AG04450 (cell line): ENCODE measurements at places on chromosomes 2 and 18.
A peak's percentile ranks its signal among the peaks of the same experiment; 100 is the strongest.

DNA sequence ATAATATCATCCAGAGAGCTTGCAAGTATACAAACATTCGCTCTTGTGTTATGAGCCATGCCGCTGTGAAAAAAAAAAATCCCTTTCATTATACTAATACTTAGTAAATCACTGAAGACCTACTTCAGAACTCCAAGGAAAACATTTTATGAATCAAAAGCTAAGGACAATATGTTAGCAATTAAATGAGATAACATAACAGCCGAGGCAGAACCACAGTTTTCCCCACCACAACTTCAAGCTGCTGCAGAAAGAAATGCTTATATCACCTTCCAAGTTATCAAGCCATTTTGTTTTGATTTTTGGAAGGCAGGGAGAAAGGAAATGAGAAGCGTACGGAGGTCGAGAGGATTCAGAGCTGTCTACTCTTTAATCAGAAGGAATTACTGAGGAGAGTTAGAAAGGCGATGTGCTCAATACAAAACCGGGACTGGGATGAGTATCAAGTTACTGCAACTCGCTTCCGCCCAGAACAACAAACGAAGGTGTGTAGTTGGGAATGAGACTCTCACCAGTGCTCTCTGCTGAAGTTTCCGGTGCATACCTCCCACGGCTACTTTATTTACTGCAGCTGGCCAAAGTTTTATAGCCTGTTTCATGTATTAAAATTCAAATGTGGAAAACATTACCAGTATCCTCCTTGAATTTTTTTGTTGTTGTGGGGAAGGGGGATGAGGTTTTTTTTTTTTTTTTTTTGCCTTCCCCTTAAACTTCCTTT lies 292.2 kb upstream of the CCDC68 start:
- no peak for DNase-seq

DNA sequence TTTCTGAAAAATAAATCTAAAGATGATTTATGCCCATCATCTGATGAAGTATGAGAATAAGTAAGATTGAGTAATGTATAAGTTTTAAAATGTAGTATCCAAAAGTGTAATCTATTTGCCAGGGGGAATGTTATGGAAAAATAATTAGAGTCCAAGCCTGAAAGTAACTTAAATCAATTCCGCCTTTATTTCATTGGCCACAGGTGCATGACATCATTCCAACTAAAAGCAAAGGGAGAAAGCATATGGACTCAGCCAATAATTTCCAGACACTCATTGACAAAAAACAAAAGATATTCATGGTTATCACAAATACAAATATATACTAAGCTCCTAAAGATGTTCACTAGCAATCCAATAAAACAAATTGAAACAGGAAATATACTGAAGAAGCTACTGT lies 752.6 kb upstream of the TMEFF2 start:
- DNase-seq = no peak

GRCh38 chr2:135991861-135992260 lies 6.4 kb upstream of the DARS1 start:
- no peak for DNase-seq

GRCh38 chr18:11064106-11064505 lies 85.3 kb downstream of the PIEZO2 start:
- DNase-seq = no peak

DNA sequence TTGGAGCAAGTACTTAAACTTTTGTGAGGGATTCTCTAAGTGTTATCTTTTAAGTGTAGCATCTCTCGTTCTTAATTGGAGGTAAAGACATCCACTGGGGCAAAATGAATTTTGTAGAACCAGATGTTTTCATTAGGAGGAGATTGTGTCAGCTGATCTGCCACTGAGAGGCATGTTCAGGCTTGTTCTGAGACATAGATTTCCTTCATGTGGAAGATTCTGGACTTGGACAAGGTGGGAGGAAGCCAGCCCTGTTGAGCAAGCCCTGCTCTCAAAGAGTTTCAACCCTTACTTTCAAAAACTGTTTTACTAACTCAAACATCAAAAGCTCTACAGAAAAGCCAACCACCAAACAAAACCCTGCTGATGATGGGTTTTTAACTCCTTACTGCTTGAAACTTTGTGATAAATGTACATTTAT lies 6.5 kb downstream of the MAP4K4 start:
- peak; percentile 66 for DNase-seq

DNA sequence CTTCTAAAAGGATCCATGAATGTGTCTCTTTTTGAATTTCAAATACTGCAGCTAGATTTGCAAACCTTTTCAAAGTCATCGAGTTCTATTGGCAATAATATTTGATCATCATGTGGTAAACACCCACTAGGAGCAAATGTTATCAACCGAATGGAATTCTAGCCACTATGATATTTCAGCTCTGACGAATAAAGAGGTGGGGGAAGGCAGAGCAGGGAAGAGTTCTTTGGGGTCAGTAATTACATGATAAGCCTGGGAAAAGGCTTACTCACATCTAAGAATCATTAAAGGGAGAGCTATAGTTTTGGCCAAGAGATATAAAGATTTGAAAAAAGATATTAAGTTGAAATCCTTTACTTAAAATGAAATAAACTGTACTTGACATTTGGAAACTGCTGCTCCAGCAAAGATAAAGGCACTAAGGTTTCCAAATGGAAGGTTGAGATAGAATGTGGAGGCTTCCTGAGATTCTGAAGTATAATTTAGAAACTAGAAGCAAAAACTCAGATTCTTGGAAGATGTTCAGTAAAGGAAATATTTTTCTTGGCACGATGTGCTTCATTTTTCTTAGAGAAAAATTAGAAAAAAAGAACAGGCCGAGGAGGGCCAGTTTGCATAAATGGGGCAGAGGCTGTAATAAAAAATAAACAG lies 104.7 kb upstream of the ARHGAP28 start:
- DNase-seq = no peak

DNA sequence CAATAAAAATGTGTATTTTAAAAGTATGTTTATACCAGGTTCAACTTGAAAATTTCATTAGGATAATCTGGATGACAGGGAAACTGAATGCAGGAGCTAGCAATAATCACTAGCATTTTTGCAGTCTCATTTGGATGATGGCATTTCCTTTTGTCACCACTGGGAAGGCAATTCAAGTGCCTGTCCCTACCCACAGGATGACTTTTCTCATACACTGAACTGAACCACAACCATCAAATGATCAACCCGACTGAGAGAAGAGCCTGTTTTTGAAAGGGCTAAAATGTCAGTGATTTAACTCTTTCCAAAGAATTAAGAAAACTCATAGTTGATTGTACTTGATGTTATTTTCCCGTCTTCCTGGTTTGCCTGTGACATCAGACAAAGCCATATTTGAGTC lies 115.0 kb downstream of the FAM124B start:
- DNase-seq = no peak
